Hair follicle dermal papilla cell (primary cell): ENCODE measurements at places on chromosomes 13 and 19. TPM values are rescaled to one million over a fixed set of nuclear protein-coding genes. Genes with fewer than 3 reads are reported as not detected.

The LHB gene
- total RNA-seq, result 0.49 and 0.61 TPM in 2 replicates

The SLC15A1 gene
- total RNA-seq, result 0.12 TPM in 1 of 2 replicates, not detected in the other

The CLDN10 gene
- total RNA-seq, result not detected in 2 replicates

The LPAR6 gene
- 6.7 and 11.8 TPM in 2 replicates for total RNA-seq

The SLC25A41 gene
- 0.12 and 0.16 TPM in 2 replicates for total RNA-seq

The FXYD1 gene
- total RNA-seq, result 0.73 and 2.1 TPM in 2 replicates

The ATP4A gene
- total RNA-seq, result not detected in 2 replicates

The C19orf25 gene
- 27.8 and 37.2 TPM in 2 replicates for total RNA-seq

The LILRB4 gene
- not detected in 2 replicates for total RNA-seq

The FLT1 gene
- total RNA-seq, result 0.32 and 0.73 TPM in 2 replicates
